NT2/D1 (cell line): ENCODE measurements at places on chromosomes 7 and 10.

DNA sequence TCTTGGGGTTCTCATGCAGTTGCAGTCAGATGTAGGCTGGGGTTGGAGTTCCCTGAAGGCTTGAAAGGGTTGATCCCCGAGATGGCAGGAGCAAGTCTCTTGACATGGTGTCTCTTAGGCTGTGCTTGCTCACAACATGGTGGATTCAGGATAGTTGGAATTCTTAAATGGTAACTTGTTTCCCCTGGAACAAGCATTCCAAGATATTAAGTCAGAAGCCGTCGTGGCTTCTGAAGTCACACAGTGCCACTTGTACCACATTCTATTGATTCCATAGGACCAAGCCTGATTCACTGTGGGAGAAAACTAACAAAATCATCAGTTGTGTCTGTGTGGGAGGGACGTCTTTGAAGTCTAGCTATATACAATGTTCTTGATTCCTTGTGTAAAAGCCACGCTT, 3.5 kb upstream of the SLC35B4 start:
- DNase-seq = no peak

DNA sequence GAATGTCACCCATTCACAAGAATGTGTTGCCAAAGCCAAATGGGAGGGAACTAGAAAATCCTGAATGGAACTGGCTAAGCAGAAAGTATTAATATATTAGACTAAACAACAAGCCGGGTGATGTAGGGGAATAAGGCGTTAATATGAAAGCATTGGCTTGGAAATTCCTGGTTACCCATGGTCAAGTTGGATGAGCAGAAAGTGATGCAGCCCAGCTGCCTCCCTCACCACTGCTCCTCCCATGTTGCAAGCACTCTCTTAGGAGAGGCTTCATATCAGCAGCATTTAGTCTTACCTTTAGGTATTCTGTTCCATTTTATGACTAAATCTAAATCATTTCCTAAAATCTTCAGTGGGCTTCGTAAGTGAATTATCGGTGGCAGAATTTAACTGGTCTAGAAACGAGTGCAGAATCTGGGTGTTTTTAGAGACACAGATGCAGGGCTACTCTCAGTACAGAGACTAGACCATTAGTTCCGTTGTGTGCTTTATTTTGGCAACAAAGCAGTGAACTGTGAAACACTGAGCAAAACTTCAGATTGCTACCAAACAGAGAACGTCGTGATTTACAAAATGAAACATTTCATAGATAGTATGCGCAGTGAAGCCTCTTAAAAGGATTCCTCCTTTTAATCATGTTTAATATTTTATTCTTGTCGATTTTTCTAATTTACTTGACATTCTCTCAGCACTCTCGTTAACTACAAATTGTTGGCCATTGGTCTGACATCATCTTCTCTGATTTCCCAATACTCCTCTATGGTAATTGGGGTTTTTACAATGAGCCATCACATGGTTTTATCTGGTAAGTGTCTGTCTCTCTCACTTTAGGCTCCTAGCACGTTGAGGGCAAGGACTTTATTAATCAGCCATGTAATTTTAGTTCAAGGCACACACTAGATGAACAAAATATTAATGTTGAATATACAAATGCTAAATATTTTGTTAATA, 22.0 kb upstream of the HGF start:
- no peak for DNase-seq

DNA sequence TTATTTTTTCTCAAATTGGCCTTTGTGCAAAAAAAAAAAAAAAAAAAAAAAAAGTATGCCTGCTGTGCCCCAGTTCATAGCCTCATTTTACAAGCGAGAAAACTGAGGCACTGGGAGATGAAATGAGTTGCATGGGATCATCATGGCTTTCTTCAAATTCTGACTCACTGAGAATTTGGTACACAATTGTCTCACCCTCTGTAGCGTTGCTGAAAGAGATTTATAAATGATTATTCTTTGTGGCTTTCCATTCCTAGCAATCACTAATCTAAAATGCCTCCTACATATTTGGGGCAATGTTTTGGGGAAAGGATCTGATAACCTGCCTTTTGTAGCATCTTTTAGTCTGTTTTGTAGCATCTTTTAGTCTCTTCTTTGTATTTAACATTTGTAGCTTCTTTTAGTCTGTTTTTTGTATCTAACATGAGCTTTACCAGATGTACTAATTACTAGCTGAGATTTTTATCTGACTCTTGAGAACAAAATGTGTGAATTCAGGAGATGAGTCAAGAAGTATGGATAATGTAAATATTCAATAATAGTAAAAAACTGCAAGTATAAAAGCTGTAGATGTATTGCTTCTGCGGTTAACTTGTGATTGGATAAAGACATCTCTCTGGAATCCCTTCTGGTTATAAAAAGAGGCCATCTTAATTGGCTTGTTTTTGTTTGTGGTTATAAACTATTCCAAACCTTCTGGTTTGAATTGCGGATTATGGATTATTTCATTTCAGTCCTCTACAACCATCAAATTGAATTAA, 161.4 kb downstream of the ARID5B start:
- DNase-seq = no peak

DNA sequence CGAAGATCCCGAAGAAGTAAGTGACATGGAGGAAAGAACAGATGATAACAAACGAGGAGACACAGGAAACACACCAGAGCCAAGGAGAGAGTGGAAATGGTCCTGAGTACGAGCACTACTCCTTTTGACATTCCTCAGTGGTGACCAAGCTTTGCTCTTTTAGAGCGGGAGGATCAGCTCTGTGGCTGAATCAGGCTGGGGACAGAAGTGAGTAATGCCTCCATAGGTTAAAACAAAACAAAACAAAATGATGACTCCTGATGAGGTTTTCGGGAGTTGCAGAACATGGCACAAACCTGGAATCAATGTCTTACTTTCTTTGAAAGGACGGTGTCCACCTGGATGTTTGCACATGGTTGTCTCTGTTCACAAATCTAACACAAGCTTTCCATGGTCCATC, 30.3 kb upstream of the TCF7L2 start:
- DNase-seq = no peak

DNA sequence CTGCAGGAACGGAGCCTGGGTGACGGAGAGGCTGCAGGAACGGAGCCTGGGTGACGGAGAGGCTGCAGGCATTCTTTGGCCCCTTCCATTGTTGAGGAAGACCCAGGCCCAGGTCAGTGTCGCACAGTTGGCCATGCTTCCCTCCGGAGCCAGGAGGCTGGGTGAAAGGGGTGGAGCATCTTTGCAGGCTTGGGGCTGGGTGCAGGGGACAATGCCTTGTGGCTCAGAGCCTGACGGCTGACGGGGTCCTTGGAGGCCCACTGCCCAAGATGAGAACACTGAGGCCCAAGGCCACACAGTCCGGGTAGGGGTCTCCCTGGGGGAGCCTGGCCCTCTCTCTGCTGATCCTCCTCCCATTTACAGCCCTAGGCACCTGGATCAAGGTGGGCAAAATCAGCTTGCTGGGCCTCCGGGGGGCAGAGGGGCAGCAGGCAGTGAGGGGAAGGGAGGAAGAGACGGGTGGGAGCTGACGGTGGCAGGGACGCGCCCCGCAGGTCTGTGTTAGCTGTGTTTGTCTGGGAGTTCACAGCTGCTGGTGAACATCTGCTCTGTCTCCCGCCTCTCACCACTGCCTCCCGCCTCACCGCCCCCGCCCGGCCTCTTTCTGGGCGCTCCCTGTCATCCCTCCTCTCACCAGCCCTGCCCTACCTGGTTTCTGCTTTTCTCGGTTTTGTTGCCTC, 30.6 kb upstream of the PCBD1 start:
- DNase-seq = no peak

DNA sequence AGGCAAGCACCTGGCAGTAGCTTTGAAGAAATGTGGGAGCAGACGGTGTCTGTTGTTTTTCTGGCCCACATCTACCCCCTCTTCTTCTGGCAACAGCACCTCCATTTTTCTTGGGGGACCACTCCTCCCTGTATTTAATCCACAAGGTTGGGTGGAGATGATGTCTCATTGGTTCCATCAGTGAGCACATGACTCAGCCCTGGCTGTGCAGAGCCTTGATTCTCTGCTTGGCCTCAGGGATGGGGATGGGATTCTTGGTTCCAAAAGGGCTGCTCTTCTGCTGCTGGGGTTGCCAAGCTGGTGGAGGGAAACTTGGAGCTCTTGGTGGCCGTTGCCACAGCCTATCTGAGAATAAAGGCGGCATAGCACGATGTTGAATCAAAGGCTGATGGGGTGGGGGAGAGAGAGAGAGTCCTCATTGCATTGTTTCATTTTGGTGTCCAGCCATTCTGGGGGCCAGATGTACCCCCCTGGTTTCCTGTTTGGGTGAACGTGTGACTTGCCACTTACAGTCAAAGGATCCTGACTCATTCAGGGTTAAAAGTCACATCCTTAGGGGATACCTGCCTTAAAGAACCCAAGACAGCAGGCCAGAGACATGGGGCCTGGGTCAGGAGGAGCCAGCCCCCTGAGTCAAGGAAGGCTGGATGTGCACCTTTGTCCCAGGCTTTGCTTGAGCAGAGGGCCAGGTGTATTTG, 25.9 kb downstream of the GRK5 start:
- no peak for DNase-seq

DNA sequence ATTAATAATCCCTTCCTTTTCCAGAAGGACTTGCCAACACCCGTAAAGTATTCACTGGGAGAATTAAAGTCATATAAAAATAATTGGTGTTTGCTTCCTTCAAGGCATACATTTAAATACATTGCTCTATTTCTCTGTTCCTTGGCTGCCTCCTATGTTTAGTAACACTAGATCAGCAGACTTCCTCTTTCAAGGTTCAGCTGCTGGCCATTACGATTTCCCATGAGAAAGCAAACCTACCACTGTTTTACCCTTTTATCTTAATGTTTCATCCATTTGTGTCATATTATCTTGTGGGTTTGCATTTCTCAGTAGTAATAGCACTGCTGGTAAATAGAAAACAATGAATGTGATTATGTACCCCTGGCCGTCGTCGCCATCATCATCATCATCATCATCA, 313.8 kb upstream of the BMPER start:
- no peak for DNase-seq

- DNase-seq = peak; percentile 50
Observed at GRCh38 chr10:47361293-47361692, 13.1 kb downstream of the RBP3 start.

DNA sequence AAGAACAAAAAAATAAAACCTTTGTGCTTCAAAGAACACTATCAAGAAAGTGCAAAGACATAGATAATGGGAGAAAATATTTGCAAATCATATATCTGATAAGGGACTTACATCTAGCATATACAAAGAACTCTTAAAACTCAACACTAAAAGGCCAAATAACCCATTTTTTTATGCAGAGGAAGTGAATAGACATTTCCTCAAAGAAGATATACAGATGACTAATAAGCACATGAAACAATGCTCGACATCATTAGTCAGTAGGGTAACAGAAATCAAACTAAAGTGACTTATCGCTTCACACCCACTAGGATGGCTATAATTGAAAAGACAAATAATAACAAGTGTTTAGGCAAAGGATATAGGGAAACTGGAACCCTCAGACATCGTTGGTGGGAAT, 78.0 kb downstream of the MALSU1 start:
- no peak for DNase-seq

- DNase-seq = no peak
Observed at GRCh38 chr10:17022466-17022825, 107.2 kb downstream of the CUBN start.

DNA sequence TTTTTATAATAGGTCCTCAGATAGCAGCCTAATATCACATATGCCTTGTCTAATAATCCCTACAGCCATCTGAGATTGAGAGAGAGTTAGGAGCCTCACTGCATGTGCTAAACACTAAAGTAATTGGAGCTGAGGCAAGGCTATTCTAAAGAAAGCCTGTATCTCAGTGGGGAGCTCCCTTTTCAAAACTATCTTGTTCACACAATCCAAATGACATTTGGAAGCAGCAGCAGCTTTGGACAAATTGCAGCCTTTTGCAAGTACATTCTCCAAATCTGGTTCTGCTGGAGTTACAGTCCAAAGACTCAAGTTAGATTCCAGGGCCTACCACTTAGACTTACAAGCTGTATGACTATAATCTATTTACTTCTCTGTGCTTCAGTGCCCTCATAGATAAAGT, 104.5 kb downstream of the MACC1 start:
- DNase-seq = no peak

GRCh38 chr10:12929381-12929780, 72.1 kb downstream of the CCDC3 start:
- no peak for DNase-seq

DNA sequence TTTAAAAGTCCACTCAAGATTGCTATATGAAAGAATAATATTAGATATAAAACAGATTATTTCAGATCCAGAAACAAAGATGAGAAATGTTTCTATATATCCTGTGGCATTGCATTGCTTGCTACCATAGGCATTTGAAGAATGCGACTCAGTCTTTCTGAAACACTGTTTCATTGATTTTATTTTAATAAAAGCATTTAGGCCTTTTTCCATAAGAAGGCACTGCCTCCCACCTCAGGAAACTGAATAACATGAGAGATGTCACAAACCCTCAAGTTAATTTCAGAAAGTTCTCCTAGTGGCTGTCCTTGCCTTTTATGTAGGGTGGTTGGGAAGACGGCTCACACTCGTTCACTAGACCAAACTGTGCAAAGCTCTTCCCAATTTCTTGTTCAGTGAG, 23.3 kb downstream of the PRPS1L1 start:
- DNase-seq = no peak

DNA sequence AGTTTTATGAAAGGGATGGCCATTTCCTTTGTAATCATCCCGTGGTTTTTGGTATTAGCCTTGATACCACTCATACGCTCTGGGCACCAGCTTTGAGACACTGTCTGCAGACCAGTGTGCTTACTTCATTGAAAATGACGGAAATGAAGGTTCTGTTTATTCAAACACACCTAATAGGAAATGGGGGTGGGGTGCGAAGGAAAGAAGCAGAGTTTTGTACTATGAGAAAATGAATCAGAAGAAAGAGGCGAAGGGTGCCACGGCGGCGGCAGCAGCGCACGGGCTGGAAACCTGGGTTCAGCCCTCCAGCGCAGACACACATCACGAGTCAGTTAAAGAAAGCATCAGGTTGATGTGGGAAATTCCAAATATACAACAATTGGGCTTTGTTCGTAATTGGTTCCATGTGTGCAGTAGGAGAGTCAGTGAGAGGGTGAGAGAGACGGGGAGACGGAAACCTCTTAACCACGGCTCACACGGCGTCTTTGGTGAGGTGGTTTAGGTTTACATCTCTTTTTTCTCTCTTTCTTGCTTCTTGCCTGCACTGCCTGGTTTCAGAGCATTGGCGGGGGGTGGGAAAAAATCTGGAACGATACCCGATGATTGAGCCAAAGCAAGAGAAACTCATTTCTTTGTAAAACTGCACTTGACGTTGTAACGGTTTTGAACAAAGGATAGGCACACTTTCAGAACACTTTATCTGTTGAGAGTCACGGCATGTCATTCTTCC, 321.2 kb downstream of the FRMD4A start:
- DNase-seq = no peak

DNA sequence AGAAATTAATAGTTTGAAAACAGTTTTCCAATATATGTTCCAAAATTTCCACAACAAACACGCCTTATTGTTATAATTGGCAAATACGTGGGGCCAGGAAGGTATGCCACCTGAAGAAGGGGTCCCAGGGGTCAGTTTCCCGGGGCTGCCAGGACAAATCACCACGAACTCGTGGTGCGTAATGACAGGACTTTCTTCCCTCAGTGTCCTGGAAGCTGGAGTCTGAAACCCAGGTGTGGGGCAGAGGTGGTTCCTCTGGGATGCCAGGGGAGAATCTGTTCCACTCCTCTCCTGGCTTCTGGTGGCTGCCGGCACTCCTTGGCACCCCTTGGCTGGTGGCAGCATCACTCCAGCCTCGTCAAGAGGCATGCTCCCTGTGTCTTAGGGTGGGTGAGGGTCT, 56.7 kb downstream of the CHST15 start:
- DNase-seq = no peak

- DNase-seq = no peak
Observed at GRCh38 chr7:151113344-151114150, 27.3 kb downstream of the AGAP3 start.

GRCh38 chr10:9342885-9343570, 1288.5 kb downstream of the GATA3 start:
- DNase-seq = peak; percentile 15
